ENCODE measurements at places on chromosomes 6 and 20. TPM values are rescaled to one million over a fixed set of nuclear protein-coding genes. Genes with fewer than 3 reads are reported as not detected.

Gene FABP7
- total RNA-seq: not detected

GRCh38 chr6:83442752-83443151, 11.9 kb upstream of the ME1 start:
- H3K4me3 ChIP-seq: no peak overlapping the region
- H3K36me3 ChIP-seq: no peaks in the 10 kb centered on the region
- no peak for DNase-seq
- no peak overlapping the region for H3K27ac ChIP-seq

Gene IMPG1
- total RNA-seq: not detected

Gene DSP
- total RNA-seq: 0.07 TPM

GRCh38 chr6:37168811-37169495, 999 bp upstream of the PIM1 start:
- no peaks in the 10 kb centered on the region for H3K27me3 ChIP-seq
- peaks cover 32% of the 10 kb centered on the region for H3K36me3 ChIP-seq
- H3K4me1 ChIP-seq: peaks cover 31% of the 10 kb centered on the region
- DNase-seq: peak; percentile 78
- peak overlapping the region; percentile 93 for H3K4me3 ChIP-seq
- H3K27ac ChIP-seq: peak overlapping the region; percentile 98

DNA sequence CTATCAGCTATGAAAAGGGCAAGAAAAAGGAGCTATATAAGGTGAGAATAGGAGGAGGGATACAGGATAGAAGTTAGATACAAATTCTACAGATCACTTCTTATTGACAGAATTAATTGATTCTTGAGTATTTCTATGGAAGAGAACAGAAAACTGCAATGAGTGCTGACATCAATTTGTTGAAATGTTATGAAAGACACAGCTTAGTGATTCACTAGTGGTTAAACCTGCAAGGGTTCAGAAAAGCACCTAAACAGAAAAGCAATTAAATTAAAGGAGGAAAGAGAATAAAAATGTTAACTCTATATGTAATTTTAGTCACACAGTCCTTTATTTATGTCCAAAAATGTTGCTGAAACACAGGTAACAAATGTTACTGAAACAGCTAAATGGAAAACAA, 254.4 kb upstream of the RUNX2 start:
- H3K4me1 ChIP-seq: peaks cover 34% of the 10 kb centered on the region
- DNase-seq: no peak
- H3K27me3 ChIP-seq: no peaks in the 10 kb centered on the region
- peaks cover 15% of the 10 kb centered on the region for H3K36me3 ChIP-seq
- H3K27ac ChIP-seq: peak overlapping the region; percentile 55
- H3K4me3 ChIP-seq: no peak overlapping the region

Gene MCHR2
- not detected for total RNA-seq

- H3K4me1 ChIP-seq: no peaks in the 10 kb centered on the region
- no peak for DNase-seq
- no peak overlapping the region for H3K4me3 ChIP-seq
- no peaks in the 10 kb centered on the region for H3K27me3 ChIP-seq
- H3K27ac ChIP-seq: no peak overlapping the region
Observed at GRCh38 chr20:34998331-34998950, 42.8 kb downstream of the MYH7B start.

Gene CDH26
- total RNA-seq: 1.7 TPM

Gene THBS2
- not detected for total RNA-seq

Gene CALHM4
- total RNA-seq: not detected

Gene NMBR
- not detected for total RNA-seq

GRCh38 chr6:10272591-10272990, 142.3 kb downstream of the TFAP2A start:
- no peak for DNase-seq
- no peaks in the 10 kb centered on the region for H3K27me3 ChIP-seq
- H3K4me1 ChIP-seq: no peaks in the 10 kb centered on the region

Measured in activated CD8-positive, alpha-beta T cell treated with anti-CD3 and anti-CD28 coated beads for 36 hours (primary cell).